Lung microvascular endothelial cell (primary cell): ENCODE measurements at places on chromosomes 5 and 9.

DNA sequence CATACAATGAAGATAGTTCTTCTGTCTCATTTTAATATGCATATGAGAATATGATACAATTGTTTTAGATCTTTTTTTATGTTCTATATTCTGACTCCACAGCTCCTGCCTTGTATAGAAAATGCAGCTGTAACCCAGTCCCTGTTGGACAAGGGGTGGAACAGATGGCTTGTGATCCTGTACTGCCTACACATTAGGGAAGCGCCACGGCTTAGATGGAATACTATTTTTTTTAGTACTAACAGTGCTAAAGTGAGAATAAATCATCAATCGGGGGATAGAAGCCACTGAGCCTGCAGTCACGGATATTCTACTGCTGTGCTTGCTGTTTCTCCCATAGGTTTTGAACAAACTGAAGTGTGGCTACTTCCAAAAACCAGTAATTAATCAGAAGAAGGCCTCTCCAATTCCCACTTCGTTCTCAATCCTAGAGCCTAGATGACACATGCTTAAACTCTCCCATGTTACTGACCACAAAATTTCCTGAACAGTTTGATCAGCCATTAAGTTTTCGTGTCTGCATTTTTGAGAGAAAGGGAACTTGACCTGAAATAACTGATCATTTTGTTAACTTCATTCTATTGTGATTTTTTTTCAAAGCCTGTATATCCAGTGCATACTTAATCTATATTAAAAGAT, 150.3 kb downstream of the CDH18 start:
- no peak for DNase-seq

DNA sequence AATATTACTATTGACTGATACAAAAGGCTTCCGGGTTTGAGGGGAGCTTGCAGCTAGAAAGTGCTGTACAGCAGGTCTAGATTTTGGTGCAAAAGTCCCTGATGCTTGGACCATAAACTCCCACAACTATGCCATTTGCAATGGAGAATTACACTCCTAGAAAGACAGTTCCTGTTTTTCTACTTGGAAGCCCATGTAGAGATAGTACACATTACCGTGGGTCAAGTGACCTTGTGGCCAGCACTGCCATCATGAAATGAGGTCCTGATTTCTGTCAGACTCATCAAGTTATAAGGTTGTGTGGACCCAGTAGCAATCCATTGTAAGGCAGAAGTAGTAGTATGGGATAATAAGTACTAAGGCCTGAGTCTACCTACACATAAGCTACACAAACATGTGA, 42.8 kb upstream of the TNFSF8 start:
- DNase-seq: no peak

GRCh38 chr9:95383185-95383676, 65.7 kb upstream of the FANCC start:
- DNase-seq: peak; percentile 18

GRCh38 chr5:2905741-2906140, 154.3 kb upstream of the IRX2 start:
- DNase-seq: no peak
